Keratinocyte (primary cell): ENCODE measurements at places on chromosomes 6 and 20. TPM values are rescaled to one million over a fixed set of nuclear protein-coding genes. Genes with fewer than 3 reads are reported as not detected.
A peak's percentile ranks its signal among the peaks of the same experiment; 100 is the strongest.

The TP53TG5 gene
- polyA plus RNA-seq = not detected in 3 replicates

DNA sequence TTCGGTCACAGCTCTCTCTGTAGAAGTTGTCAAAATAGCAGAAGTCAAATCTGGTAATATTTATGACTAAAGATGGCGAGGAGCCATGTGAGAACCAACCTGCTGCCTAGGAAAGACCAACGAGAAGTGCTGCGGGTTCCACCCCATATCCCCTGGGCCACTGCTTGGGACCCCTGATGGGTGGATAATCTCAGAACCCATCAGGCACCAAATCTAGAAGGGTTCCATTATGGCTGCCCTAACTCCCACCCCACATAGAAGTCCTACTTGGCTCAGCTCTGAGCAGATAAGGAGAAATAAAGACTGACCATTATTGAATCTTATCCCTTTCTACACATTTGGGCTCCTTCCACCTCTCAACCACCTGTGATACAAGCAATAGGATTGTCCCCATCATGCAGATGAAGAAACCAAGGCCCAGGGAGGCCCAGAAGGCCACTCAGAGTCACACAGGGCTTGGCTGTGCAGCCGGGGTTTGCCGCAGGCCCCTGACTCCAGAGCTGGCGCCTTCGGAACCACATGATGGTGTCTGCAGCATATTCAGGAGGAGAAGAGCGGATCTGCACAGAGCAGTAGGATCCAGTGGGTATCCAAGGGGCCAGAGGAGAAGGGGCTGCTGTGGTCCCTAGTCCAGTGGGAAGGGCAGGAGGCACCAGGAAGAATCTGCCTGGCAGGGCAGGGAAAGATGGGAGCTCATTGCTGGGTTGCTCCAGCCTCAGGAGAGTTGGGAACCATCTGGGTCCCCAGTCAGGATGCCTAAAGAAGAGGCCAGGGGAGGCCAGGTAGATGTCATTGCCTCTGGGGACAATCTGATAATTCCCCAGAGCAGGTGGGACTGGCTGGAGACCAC lies 9.6 kb upstream of the PCMTD2 start:
- peaks cover 27% of the 10 kb centered on the region for H3K27me3 ChIP-seq
- no peaks in the 10 kb centered on the region for H3K36me3 ChIP-seq
- H3K27ac ChIP-seq = no peak overlapping the region
- no peaks in the 10 kb centered on the region for H3K4me1 ChIP-seq

GRCh38 chr6:52503851-52504781 lies 72.7 kb downstream of the TRAM2 start:
- H3K4me1 ChIP-seq = peaks cover 44% of the 10 kb centered on the region
- peak; percentile 98 for DNase-seq
- no peaks in the 10 kb centered on the region for H3K27me3 ChIP-seq
- peak overlapping the region; percentile 97 for H3K27ac ChIP-seq
- H3K36me3 ChIP-seq = peaks cover 2% of the 10 kb centered on the region
- H3K4me3 ChIP-seq = peak overlapping the region; percentile 48

DNA sequence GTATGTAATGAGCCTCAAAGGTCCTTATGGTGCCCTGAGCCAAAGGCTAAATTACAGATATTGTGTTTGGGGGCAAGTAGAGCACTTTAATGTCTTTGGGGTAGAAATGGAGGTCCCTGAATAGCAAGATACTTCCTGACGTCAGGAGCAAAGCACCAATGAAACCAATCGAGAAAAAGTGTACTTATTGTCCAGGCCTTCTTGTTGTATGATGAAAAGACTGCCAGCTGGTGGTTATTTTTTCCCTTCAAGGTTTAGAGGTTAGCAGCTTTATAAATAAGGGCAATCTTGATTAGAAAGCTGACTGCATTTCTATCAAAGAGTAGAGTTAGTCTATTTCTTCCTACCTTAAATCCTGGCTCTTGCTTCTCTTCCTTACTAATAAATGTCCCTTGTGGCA lies 76.1 kb upstream of the HSF2 start:
- H3K27me3 ChIP-seq = no peaks in the 10 kb centered on the region
- H3K4me1 ChIP-seq = no peaks in the 10 kb centered on the region
- DNase-seq = no peak

GRCh38 chr20:62938105-62938888 lies at the start of gene GID8:
Gene GID8, plus strand, starts transcription at chr20:62938147. Its CDS starts 3,356 bp downstream, at chr20:62941503.
- DNase-seq = no peak
- H3K27ac ChIP-seq = peak within 1 kb of the TSS; percentile 87
- no peaks in the 10 kb centered on the region for H3K27me3 ChIP-seq
- H3K36me3 ChIP-seq = peaks cover 48% of the 10 kb centered on the region
- peaks cover 17% of the 10 kb centered on the region for H3K4me1 ChIP-seq

- H3K4me1 ChIP-seq = peaks cover 3% of the 10 kb centered on the region
- H3K27ac ChIP-seq = no peak overlapping the region
- DNase-seq = no peak
- no peaks in the 10 kb centered on the region for H3K36me3 ChIP-seq
- peaks cover 15% of the 10 kb centered on the region for H3K27me3 ChIP-seq
Observed at GRCh38 chr20:53216478-53216855, 244.3 kb downstream of the TSHZ2 start.

DNA sequence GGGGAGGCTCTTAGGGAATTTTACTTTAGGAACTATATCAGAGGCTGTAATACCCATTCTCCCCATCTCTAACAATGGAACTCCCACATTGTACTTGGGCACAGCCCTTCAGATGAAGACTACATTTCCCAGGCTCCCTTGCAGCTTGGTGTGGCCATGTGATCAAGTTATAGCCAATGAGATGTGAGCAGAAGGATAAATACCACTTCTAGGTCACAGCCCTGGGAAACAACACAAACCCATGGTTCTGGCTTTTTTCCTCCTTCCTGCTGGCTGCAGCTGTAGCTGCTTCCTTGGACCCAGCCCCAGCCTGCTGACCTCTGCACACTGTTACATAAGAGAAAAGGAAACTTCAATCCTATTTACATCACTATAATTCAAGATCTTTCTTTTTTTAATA lies 445.9 kb upstream of the JARID2 start:
- H3K27ac ChIP-seq = no peak overlapping the region
- no peaks in the 10 kb centered on the region for H3K27me3 ChIP-seq
- no peak overlapping the region for H3K4me3 ChIP-seq
- H3K4me1 ChIP-seq = peaks cover 21% of the 10 kb centered on the region

DNA sequence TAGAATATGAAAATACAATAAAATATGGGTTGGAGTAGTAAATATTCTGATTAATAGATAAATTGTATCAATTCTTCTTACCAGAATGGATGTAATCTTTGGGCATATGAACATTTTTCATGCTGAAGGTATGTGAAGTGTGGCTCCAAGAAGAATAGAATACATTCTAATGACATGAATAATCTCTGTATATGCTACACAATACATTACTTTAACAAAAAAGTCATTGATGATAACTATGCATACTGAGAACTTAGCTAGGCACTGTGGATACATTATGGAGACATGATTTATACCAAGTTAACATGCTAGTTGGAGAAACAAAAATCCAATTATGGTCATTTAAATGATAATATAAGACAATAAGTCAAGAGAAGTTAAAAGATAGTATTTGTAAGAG lies 62.7 kb upstream of the HDAC2 start:
- H3K4me1 ChIP-seq = peaks cover 9% of the 10 kb centered on the region
- no peak overlapping the region for H3K27ac ChIP-seq
- no peak overlapping the region for H3K4me3 ChIP-seq
- no peak for DNase-seq

GRCh38 chr20:4151991-4152695 lies 136.8 kb upstream of the RNF24 start:
- peaks cover 50% of the 10 kb centered on the region for H3K4me1 ChIP-seq
- H3K27me3 ChIP-seq = no peaks in the 10 kb centered on the region
- no peak overlapping the region for H3K4me3 ChIP-seq
- no peaks in the 10 kb centered on the region for H3K36me3 ChIP-seq

DNA sequence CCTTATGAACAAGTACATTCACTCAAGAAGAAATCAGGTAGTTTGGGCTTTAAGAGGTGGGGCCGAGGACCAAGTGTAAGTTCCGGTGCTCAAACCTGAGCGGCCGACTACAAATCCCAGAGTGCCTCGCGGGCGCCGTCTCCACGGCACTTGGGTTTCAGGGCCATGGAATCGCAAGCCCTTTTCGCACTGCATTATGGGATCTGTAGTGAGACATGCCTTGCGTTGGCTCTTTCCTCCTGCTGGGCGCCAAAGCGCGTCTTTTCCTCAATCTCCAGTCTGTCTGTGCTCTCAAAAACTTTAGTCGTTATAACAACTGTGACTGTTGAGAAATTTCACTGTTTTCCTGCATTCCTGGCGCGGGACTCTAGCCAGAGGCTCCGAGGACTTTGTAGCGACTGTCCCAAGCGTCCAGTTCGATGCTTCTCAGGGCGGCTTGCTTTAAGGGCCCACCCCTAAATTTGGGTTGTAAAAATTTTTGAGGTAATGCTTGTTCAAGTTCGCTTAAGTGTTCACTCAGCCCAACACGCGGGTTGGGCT lies 408 bp upstream of the FBXO9 start:
- H3K27ac ChIP-seq = peak overlapping the region; percentile 72
- peak overlapping the region; percentile 92 for H3K4me3 ChIP-seq
- peaks cover 19% of the 10 kb centered on the region for H3K4me1 ChIP-seq
- H3K27me3 ChIP-seq = no peaks in the 10 kb centered on the region
- no peaks in the 10 kb centered on the region for H3K36me3 ChIP-seq

DNA sequence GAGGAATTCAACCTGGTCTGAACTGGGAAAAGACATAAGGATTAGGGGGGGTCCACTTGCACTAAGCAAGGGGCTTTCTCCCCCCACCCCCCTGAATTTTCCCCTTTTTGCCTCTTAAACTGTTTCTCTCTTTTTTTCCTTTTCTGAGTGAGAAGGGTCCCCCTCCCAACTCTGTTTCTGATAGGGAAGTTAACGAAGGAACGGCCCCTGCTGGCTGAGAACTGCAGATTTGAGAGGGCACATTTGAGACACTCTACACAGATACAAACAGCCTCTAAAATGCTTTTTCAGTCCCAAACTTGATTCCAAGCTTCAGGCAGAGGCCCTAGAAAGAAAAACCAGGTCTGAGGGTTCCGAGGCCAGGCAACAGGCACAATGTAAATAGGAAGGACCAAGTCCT lies 91.7 kb downstream of the JARID2 start:
- no peaks in the 10 kb centered on the region for H3K27me3 ChIP-seq
- H3K4me1 ChIP-seq = peaks cover 12% of the 10 kb centered on the region
- no peaks in the 10 kb centered on the region for H3K36me3 ChIP-seq
- no peak overlapping the region for H3K27ac ChIP-seq

DNA sequence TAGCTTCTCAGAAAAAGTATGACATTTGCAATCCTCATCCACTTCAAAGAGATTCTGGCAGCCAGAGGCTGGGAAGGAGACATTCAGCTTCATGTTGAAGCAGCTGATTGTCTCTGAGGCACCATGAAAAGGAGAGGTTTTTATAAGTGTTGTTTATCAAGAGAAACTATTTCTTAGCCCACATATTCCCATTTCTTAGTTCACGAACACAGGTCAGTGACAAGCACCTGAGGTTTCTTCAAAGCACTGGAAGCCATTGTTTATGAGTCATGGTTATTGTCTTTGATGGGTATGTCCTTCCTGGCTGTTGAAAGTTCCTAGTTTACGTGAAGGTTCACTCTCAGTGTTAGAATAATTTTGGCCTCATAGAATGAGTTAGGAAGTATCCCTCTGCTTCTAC lies 3.0 kb upstream of the DDX43 start:
- no peak overlapping the region for H3K4me3 ChIP-seq
- H3K27me3 ChIP-seq = no peaks in the 10 kb centered on the region
- no peak for DNase-seq

DNA sequence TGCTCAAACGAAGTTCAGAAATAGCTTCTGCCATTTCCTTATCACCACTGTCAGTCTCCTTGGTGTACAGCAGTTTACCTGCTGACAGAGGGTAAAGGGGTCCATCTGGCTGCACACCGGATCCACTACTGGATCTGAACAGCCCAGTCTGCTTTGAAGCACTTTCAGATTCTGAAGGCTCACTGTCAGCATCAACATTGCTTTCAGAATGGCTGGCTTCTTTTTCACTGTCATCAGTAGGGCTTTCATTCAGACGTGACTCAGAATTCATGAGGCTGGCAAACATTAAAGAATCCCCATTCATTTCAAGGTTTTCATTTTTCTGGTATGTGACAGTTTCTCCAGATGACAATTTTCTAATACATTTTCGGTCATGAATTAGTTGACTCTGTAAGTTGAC lies 21.0 kb upstream of the PNISR start:
- no peaks in the 10 kb centered on the region for H3K27me3 ChIP-seq
- DNase-seq = no peak
- H3K27ac ChIP-seq = no peak overlapping the region
- no peak overlapping the region for H3K4me3 ChIP-seq
- no peaks in the 10 kb centered on the region for H3K4me1 ChIP-seq
